ENCODE measurements at places on chromosomes 5 and 9. TPM values are rescaled to one million over a fixed set of nuclear protein-coding genes. Genes with fewer than 3 reads are reported as not detected.

GMCL2 gene
- total RNA-seq, result not detected

MYORG gene
- total RNA-seq, result 1.7 TPM

FRRS1L gene
- total RNA-seq, result not detected

SAXO1 gene
- not detected for total RNA-seq

QRFP gene
- not detected for total RNA-seq

UTP15 gene
- total RNA-seq, result 14.7 TPM

PCDH12 gene
- total RNA-seq, result not detected

PAEP gene
- not detected for total RNA-seq

FBP2 gene
- total RNA-seq, result not detected

IFNA5 gene
- total RNA-seq, result not detected

TMEM171 gene
- 11.9 TPM for total RNA-seq

ARL14EPL gene
- total RNA-seq, result 0.20 TPM

PHYHD1 gene
- 1.8 TPM for total RNA-seq
